B cell (primary cell): ENCODE measurements at places on chromosomes 6 and 20. TPM values are rescaled to one million over a fixed set of nuclear protein-coding genes. Genes with fewer than 3 reads are reported as not detected.
A peak's percentile ranks its signal among the peaks of the same experiment; 100 is the strongest.

- DNase-seq = no peak
These were observed 140.8 kb downstream of the DTNBP1 start for GRCh38 chr6:15522026-15522425.

- DNase-seq = no peak
These were observed 48.7 kb downstream of the SLC35F1 start for GRCh38 chr6:117955684-117956256.

- no peak for DNase-seq
These were observed 65.0 kb downstream of the FAM120B start for GRCh38 chr6:170371588-170371987.

The MDC1 gene
- 24.9 and 26.4 TPM in 2 replicates for polyA plus RNA-seq

GRCh38 chr6:113847447-113847846 is 9.7 kb upstream of the MARCKS start:
- DNase-seq = no peak

The CALHM5 gene
- not detected in 2 replicates for polyA plus RNA-seq

- no peak for DNase-seq
These were observed 105.5 kb upstream of the EEF1E1 start for GRCh38 chr6:8207869-8208191.

GRCh38 chr6:150573041-150573681 is 26.5 kb upstream of the PLEKHG1 start:
- DNase-seq = no peak

DNA sequence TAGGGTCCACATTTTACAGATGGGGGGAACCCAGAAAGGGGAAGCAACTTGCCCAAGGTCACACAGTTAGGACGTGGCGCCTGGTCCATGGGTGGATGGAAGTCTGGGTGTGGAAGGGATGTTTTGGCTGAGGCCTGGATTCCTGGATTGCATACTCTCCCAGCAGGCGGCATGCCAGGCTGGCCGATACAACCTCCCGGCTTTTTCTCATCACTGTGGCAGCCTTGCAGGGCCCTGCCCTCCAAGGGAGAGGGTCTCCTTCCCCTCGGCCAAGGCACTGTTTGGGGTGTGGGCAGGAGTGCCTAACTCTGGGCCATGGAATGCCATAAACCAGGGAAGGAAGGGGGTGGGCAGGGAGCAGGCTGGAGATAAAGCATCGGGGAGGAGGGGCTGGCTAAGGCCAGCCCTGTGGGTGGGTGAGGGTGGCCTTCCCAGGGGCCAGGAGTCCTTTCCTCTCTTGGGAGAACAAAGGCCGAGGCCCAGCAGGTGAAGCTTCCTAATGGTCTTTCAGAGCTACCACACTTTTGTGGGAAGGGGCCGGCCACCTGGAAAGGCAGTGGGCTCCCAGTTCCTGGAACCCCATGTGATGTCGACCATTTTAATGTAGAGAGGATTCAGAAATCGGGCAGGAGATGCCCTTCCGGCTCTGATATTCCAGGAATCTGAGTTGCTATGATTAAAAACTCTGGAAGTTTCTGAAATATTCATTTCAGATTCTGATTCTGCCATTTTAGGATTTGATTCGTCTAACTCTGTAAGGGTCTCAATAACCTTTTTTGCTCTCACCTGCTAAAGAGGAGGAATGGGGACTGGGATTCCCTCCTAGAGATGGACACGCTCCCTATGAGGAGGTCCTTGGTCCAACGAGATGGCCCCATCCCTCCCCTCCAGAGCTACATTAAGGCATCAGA is 4.2 kb downstream of the FOXS1 start:
- DNase-seq = no peak

- DNase-seq = no peak
These were observed 27.3 kb downstream of the WRNIP1 start for GRCh38 chr6:2792330-2793110.

DNA sequence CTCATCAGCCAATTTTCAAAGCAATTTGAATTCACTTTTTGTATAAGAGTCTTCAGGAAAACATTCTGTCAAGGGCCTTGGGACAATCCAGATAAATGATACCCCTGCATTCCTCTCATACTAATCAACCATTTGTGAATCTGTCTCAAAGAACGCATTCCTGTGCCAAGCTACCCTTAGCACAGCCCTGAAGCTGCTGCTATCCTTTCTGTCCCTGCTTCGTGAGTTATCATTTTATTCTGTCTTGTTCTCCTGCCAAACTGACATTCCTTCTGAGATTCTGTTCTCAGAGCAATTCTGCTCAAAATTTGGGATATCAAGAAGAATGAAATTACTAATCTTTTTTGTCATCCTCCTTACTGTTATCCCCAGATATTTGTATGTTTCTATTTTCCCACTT is 213.9 kb upstream of the STXBP5 start:
- DNase-seq = no peak

DNA sequence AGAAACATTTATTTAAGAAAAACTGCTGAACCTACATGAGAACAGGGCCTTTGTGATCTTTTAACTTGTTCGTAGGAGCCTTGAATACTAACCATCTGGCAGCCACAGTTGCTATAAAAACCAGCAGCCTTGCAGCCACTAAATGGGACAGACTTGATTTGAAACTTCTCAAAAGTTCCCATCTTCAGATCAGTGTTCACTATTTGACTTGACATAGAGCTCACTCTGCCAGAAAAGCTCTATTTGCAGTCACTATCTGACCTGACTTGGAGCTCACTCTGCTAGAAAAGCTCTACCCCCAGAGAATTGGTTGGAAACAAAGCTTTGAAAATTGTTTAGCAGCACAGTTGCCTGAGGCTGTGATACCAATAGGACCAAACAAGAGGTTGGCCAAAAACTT is 119.3 kb upstream of the F13A1 start:
- DNase-seq = no peak

GRCh38 chr6:129498950-129499842 is 210.8 kb downstream of the ARHGAP18 start:
- peak; percentile 73 for DNase-seq

GRCh38 chr6:138372711-138373463 is 4.8 kb upstream of the SMIM28 start:
- peak; percentile 24 for DNase-seq
